Progenitor cell of endocrine pancreas (in vitro differentiated cells): ENCODE measurements at places on chromosomes 1 and 21. TPM values are rescaled to one million over a fixed set of nuclear protein-coding genes. Genes with fewer than 3 reads are reported as not detected.
A peak's percentile ranks its signal among the peaks of the same experiment; 100 is the strongest.

OSCP1 gene
- 18.2 and 21.0 TPM in 2 replicates for total RNA-seq

ZNF326 gene
- total RNA-seq = 67.2 and 70.9 TPM in 2 replicates

TTC24 gene
- not detected in 2 replicates for total RNA-seq

STYXL2 gene
- total RNA-seq = 0.09 TPM in 1 of 2 replicates, not detected in the other

SYCP1 gene
- total RNA-seq = not detected in 2 replicates

ABCB10 gene
- total RNA-seq = 21.4 and 27.9 TPM in 2 replicates

CCDC27 gene
- not detected in 2 replicates for total RNA-seq

NPL gene
- total RNA-seq = 1.6 and 2.0 TPM in 2 replicates

NDUFS2 gene
- 98.2 and 103 TPM in 2 replicates for total RNA-seq

DNA sequence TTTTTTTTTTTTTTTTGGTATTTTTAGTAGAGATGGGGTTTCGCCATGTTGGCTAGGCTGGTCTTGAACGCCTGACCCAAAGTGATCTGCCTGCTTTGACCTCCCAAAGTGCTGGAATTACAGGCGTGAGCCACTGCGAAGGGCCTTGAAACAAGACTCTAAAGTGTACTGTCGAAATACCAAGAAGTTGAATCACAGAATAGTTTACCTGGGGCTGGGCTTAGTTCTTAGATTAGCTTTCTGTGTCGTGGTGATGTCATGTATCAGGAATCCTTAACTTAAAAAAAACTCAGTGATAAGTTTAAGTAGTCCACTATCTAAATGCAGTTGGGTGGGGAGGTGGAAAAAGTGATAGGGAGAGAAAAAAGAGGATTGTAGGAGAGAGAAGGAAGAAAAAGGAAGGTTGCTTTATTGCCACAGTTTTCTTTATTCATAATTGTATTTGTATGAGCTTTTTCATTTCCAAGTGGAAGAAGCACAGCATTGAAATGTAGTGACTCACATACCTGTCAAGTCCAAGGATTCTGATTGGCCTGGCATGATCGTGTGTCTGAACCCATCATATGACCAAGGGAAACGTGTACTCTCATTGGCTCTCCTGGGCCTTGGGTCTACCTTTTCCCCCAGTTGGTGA, 13.4 kb downstream of the ITSN1 start:
- no peak for DNase-seq
- peaks cover 49% of the 10 kb centered on the region for H3K4me1 ChIP-seq
- no peaks in the 10 kb centered on the region for H3K27me3 ChIP-seq
- H3K36me3 ChIP-seq = peaks cover 21% of the 10 kb centered on the region

DNA sequence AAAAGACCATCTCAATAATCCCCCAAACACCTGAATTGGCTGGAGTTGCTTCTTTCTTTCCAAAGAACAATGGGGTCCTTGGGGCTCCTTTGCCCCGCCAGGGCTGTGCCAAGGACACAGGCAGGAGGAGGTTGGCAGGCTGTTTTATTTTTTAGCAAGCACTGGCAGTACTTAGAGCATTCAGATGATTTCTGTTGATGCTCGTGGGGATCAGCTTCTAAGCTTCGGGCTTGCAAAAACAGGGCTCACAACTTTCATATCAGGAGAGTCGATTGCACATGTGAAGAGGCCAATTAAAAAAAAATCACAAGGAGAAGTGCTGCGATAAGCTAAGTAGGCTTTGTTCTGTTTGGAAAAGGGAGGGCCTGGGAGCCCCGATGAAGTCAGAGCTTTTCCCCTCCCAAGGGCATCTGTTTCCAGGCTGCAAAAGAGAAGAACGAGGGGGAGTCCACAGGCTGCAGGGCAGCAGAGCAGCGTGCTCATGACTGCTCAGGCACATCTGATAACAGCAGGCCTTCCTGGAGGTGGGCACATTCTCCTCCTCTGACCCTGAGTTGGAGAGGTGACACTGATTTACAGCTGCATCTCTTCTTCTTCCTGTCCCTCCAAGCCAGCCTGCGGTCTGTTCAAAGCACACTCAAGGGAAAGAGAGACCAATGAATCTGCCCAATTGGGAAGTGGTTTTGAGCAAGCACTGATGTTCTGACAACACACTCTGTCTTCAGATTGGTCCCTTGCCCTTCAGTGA, 27.3 kb upstream of the BCAR3 start:
- peaks cover 30% of the 10 kb centered on the region for H3K4me1 ChIP-seq
- no peaks in the 10 kb centered on the region for H3K36me3 ChIP-seq
- H3K4me3 ChIP-seq = no peak overlapping the region

DNA sequence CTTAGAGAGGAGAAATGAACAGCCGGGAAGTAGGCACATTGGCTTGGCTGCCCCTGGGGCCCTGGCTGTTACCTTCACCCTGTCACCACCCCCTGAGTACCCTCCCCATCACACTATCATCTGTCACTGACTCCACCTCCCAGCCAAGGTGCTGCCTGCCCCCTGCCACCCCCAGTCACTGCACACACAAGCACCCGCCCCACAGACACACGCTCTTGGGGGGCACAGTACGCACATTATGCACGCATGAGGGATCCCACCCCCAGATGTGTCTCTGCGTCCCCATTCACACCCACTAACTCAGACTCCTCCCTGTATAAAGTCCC, 223.3 kb downstream of the PTPRU start:
- H3K4me3 ChIP-seq = no peak overlapping the region
- H3K27ac ChIP-seq = no peak overlapping the region
- no peaks in the 10 kb centered on the region for H3K27me3 ChIP-seq
- H3K36me3 ChIP-seq = peaks cover 1% of the 10 kb centered on the region

- H3K27me3 ChIP-seq = peaks cover 13% of the 10 kb centered on the region
- H3K27ac ChIP-seq = no peak overlapping the region
- no peak for DNase-seq
- H3K4me3 ChIP-seq = no peak overlapping the region
- H3K4me1 ChIP-seq = peaks cover 8% of the 10 kb centered on the region
Observed at GRCh38 chr21:34808569-34809204, 139.9 kb downstream of the CLIC6 start.

DNA sequence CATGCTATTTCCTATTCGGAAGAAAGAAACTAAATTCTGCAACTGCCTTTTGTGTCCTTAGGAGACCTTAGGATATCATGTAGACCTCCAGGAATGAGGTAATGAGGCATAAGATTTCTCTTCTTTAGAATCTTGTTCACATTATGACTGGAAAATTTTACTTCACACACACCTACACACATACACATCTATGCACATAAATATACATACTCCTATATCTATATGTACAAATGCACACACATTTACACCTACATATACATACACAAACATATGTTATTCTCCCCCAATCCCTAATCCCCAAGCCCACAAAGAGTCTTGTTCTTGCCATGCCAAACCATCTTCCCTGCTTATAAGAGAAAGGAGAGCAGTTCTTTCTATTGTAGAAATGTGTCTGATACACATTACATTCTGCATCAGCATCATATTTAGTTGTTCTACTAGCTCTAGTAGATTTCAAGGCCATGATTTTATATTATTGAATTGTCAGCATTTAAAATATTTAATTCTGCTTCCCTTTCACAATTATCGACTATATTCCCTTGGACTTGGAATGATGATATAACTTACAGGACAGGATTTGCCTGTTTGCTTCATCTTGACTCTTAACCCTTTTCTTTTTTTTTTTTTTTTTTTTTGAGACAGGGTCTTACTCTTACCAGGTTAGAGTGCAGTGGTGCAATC, 35.4 kb upstream of the PDC start:
- H3K27me3 ChIP-seq = no peaks in the 10 kb centered on the region
- no peak overlapping the region for H3K4me3 ChIP-seq
- H3K36me3 ChIP-seq = no peaks in the 10 kb centered on the region
- H3K27ac ChIP-seq = no peak overlapping the region
- no peak for DNase-seq

- H3K4me3 ChIP-seq = no peak overlapping the region
- DNase-seq = no peak
- no peaks in the 10 kb centered on the region for H3K4me1 ChIP-seq
- H3K27me3 ChIP-seq = peaks cover 13% of the 10 kb centered on the region
Observed at GRCh38 chr1:18313523-18313922, 167.2 kb upstream of the KLHDC7A start.

DNA sequence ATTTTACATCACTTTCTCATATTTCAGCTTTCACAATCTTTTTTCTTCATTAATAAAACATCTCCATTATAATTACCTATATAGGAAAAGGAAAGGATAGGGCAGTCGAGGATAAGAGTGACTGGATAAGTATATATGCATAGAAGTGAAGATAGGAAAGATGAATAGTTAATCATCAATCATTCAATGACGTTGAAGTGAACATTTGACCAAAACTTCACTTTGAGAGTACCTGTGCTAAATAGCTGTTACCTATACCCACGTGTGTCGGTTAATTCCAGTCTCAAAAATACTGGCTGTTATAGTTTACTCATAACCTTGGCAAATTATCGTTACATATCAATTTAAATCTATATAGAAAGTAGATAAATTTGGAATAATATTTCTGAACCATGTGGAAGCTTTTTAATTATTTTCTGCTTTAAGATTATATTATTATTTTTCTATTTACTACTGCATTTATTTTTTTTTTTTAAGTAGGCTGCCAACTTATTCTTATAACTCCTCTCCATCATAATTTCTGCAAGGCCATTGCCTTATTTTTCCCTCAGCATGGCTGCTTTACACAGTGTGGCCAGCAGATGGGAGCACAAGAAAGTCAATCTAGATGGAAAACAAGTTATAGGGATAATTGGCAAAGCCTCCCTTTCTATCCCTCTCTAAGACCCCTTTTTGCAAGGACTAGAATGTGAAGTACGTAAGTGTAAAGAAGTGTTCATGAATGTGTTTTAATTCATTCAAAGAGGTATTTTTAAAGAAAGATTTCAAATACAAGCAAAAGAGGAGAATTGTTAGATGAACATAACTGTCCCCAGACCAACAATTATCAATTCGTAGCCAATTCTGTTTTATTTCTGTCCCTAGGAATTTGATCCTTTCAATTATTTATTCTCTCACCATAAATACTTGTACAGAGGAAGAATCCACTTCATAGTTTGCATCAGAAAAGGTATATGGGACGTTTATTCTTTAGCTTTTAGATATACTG, 290.4 kb downstream of the KCNT2 start:
- no peak for DNase-seq
- peaks cover 2% of the 10 kb centered on the region for H3K36me3 ChIP-seq
- no peak overlapping the region for H3K4me3 ChIP-seq

DNA sequence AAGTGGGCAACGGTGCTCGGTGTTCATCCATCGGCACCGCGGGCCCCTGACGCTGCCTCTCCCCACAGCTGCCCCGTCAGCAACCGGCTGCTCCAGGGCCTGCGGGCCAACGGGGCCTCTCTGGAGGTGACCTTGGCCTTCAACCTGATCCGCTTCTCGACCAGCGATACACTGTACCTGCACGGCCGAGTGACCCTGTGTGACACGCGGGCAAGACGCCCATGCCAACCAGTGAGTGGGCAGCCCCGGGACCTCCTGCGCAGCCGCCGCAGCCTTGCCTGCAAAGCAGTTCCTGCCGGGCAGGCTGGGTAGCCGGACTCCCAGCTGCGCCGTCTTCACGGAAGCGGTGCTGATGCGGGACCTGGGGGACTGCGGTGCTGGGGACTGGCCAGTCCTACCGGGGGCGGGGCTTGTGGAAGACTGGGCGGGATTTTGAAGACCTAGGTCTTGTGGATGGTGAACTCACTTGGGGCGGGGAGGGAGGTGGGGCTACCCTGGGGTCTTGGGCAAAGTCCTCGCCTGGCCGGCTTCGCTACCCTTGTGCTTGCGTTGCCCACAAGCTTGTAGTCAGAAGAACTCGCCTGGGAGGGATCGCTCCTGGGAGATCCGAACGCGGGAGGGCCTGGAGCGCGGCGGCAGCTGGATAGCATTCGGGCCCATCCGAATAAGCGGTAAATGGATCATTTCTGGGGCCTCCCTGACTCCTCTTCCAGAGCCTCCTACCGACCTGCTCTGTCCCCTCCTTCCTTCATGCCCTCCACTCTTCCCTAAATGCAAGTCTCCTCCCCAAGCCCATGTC, 8.8 kb upstream of the CEP85 start:
- H3K36me3 ChIP-seq = no peaks in the 10 kb centered on the region
- peaks cover 7% of the 10 kb centered on the region for H3K4me1 ChIP-seq
- peak; percentile 77 for DNase-seq
- peak overlapping the region; percentile 75 for H3K4me3 ChIP-seq

DNA sequence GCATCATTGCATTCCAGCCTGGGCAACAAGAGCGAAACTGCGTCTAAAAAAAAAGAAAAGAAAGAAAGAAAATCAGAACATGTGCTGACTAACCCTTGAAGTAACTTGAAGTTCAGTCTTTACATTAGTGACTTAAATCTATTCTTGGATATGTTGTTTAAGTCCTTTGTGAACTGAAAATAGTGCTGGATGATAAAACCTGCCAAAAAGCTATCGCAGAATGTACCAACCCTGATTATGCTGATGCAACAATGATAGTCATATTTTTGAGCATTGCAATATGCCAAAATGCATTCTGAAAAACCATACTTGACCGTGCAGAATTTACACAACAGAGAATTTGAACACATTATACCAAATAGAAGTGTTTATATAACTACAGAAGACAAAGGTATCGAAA, 30.7 kb downstream of the SHISAL2A start:
- DNase-seq = no peak
- H3K4me3 ChIP-seq = no peak overlapping the region
- no peaks in the 10 kb centered on the region for H3K27me3 ChIP-seq
- peaks cover 14% of the 10 kb centered on the region for H3K4me1 ChIP-seq
- H3K27ac ChIP-seq = no peak overlapping the region

DNA sequence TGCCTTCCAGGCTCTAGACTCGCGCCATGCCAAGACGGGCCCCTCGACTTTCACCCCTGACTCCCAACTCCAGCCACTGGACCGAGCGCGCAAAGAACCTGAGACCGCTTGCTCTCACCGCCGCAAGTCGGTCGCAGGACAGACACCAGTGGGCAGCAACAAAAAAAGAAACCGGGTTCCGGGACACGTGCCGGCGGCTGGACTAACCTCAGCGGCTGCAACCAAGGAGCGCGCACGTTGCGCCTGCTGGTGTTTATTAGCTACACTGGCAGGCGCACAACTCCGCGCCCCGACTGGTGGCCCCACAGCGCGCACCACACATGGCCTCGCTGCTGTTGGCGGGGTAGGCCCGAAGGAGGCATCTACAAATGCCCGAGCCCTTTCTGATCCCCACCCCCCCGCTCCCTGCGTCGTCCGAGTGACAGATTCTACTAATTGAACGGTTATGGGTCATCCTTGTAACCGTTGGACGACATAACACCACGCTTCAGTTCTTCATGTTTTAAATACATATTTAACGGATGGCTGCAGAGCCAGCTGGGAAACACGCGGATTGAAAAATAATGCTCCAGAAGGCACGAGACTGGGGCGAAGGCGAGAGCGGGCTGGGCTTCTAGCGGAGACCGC, 2.0 kb upstream of the OLIG2 start:
- no peak for DNase-seq
- H3K36me3 ChIP-seq = no peaks in the 10 kb centered on the region
- peaks cover 81% of the 10 kb centered on the region for H3K27me3 ChIP-seq
- H3K4me1 ChIP-seq = peaks cover 9% of the 10 kb centered on the region
- no peak overlapping the region for H3K4me3 ChIP-seq

- H3K4me1 ChIP-seq = no peaks in the 10 kb centered on the region
- peaks cover 35% of the 10 kb centered on the region for H3K27me3 ChIP-seq
- no peak for DNase-seq
- no peak overlapping the region for H3K4me3 ChIP-seq
- H3K36me3 ChIP-seq = no peaks in the 10 kb centered on the region
Observed at GRCh38 chr1:236066828-236067386, 2.0 kb upstream of the NID1 start.

GRCh38 chr1:28301368-28302174, 27.3 kb upstream of the MED18 start:
- peaks cover 8% of the 10 kb centered on the region for H3K4me1 ChIP-seq
- DNase-seq = no peak
- H3K36me3 ChIP-seq = no peaks in the 10 kb centered on the region
- H3K27ac ChIP-seq = peak overlapping the region; percentile 20
- H3K4me3 ChIP-seq = no peak overlapping the region
